IMR-90 (cell line): ENCODE measurements at places on chromosomes 12 and 14. TPM values are rescaled to one million over a fixed set of nuclear protein-coding genes. Genes with fewer than 3 reads are reported as not detected.

KRT78 gene
- not detected in 2 replicates for total RNA-seq

STON2 gene
- not detected in 2 replicates for total RNA-seq

GRCh38 chr14:101817501-101818001, 56.0 kb downstream of the PPP2R5C start:
- no peak for DNase-seq

DNA sequence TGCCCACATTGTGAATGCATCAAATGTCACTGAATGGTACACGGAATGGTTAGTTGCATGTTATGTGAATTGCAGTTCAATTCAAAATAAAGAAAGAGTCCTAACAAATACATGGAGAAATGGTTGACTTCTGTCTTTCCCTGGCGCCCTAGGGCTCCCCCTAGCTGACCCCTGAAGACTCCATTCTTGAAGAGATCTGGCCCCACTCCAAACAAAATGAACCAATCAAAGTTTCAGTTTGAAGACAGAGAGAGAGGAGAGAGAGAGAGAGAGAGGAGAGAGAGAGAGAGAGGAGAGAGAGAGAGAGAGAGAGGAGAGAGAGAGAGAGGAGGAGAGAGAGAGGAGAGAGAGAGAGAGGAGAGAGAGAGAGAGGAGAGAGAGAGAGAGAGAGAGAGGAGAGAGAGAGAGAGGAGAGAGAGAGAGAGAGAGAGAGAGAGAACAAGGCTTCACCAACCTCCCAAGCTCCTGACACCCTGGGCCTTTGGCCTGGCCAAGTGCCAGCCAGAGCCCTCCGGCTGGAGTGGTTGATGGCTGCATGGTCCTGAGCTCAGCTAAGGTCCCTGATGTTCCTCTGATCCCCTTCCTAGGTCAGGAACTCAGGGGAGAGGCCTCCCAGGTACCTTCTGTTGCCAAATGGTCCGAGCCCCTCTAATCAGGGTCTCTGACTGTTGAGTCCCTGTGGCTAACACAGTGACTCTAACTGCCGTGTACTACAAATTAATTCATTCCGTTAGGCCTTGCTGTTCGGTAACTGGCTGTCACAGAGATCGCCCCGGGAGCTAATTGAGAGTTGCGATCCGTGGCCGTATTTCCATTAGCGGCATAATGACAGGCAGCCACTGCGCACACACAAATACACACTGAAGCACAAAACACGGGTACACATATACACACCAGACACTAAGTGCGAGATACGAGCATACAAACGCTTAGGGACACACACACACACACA, 188.8 kb downstream of the ESRRB start:
- DNase-seq: no peak

- DNase-seq: no peak
Measured at GRCh38 chr14:49989966-49990365, 97.1 kb downstream of the ARF6 start.
